ENCODE measurements at places on chromosomes 2 and 18.

DNA sequence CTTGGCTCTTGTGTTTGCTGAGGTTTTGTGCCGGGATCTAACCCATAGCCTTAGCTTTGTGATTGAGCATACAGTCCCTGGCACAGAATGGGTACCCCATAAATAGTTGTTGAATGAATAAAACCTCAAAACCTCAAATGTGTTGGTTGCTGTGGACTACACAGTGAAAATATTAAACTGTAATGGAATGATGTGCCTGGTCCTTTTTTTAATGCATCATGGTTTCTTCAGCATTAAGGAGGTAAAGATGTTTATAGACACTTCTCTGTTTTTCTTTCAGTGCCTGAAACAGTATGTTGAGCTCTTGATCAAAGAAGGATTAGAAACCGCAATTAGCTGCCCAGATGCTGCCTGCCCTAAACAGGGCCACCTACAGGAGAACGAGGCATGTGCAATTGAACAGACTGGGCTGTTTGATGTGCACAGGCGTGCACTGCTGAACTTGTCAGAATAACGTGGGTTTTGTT lies 97.0 kb downstream of the RNF144A start:
- DNase-seq: no peak

GRCh38 chr2:62143696-62144095 lies 52.2 kb upstream of the B3GNT2 start:
- DNase-seq: no peak

DNA sequence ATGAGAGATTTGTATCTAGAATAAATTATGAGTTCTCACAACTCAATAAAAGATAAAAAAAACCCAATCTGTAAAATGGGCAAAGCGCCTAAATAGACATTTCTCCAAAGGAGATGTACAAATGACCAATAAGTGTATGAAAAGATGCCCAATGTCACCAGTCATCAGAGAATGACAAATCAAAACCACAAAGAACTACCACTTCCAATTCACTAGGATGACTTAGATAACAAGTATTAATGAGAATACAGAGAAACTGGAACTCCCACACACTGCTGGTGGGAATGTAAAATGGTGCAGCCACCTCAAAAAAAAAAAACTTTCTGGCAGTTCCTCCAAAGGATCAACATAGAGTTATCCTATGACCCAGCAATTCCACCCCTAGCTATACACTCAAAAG lies 17.4 kb upstream of the COL6A3 start:
- no peak for DNase-seq

DNA sequence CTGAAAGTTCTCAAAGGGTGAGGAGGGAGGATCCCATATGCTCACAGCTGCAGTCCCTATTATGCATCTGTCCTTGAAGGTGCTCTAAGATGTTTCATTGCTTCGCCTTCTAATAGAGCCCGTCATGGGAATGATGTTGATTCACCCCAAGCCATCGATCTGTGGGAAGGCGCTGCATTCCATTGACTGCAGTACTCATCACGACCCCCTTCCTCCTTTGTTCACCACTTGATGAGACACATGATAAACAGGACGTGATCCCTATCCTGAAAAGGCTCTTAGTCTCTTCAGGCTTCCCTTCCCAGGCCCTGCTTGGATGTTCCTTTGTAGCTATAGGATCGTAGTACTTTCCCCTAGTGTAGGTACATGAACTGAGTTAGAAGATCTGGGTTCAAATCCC lies 181.8 kb downstream of the AGPS start:
- no peak for DNase-seq

- no peak for DNase-seq
These were observed 249.0 kb upstream of the SPOPL start for GRCh38 chr2:138252587-138252986.

DNA sequence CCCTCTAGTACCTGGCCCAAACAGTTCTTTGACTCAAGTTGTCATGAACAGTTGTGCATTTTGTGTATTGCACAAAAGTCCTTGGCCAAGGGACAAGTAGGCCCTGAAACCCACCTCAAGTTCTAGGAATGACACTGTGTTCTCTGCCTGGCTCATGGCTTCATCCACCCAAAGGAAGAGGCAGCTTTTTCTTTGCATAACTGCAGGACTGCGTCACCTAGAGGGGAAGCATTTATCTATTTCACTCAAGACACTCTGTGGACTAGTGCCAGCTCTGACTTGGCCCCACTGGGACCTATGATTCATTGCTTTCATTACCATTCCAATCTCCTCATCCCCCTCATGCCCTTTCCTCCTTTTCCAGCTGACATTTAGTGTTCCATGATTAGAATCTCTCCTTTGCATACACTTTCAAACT lies 119.3 kb upstream of the SIX2 start:
- no peak for DNase-seq

DNA sequence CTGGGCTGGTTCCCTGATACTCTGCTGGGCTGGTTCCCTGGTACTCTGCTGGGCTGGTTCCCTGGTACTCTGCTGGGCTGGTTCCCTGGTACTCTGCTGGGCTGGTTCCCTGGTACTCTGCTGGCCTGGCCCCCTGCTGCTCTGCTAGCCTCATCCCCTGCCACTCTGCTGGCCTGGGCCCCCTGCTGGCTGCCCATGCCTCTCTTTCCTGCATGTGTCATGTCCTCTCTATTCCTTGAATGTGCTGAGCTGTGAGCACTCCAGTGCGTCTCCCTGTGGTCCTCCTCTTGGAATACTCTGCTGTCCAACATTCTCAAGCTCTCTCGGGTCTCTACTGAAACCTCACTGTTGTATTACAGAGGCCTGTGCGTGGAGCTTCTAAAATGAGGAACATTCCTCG lies 216.3 kb downstream of the RNF144A start:
- DNase-seq: no peak

DNA sequence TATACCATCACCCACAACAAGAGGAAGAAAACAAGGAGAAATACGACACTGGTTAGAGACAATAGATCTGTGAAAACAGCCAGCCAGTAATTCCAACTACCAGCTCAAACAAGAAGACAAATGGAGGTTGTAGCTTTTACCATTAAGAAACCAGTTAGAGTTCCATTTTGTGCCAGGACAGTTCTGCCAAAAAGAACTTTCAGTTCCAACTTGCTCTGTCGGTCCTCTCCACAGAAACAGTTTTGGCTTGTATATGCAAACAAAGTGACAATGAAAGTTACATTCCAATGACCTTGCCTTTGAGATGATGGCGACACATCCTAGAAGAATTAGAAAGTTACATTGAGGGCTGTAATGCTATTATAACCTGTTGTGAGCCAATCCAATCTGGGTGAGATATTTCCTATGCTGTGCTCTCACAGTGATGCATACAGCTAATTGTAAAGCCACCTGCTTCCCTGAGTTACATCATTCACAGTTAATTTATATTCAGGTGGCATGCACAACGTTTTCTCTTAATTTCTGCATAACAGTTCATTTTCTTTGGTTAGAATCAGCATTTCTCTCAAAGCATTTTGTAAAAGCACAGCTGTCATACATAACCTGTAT lies 1378.4 kb upstream of the PIK3C3 start:
- DNase-seq: no peak

DNA sequence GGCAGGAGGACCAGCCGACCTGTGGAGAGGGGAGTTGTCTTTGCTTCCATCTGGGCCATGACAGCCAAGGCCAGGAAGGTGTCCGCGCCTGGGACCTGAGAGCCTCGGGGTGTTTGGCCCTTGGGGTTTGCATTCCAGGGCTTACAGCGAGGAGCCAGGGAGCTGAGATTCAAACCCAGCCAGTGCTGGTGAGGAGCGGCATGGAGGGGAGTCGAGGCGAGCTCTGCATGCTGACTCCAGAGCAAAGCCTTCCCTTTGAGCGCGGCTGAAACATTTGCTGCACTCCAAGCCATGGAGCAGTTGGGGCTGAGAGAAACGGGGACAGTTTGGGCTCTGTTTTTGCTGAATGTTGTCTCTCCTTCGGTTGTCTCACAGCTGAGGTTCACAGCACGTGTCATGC lies 77.4 kb downstream of the TWIST2 start:
- no peak for DNase-seq

- no peak for DNase-seq
These were observed 102.1 kb downstream of the SNTG2 start for GRCh38 chr2:1052771-1053191.

GRCh38 chr2:190528521-190529001 lies 6.0 kb downstream of the NEMP2 start:
- DNase-seq: no peak

- DNase-seq: no peak
These were observed 220.7 kb downstream of the TPGS2 start for GRCh38 chr18:36608107-36608506.

- no peak for DNase-seq
These were observed 106.8 kb upstream of the ZFP36L2 start for GRCh38 chr2:43333101-43333655.

GRCh38 chr18:39172695-39173421 lies 1607.3 kb upstream of the CELF4 start:
- DNase-seq: no peak

DNA sequence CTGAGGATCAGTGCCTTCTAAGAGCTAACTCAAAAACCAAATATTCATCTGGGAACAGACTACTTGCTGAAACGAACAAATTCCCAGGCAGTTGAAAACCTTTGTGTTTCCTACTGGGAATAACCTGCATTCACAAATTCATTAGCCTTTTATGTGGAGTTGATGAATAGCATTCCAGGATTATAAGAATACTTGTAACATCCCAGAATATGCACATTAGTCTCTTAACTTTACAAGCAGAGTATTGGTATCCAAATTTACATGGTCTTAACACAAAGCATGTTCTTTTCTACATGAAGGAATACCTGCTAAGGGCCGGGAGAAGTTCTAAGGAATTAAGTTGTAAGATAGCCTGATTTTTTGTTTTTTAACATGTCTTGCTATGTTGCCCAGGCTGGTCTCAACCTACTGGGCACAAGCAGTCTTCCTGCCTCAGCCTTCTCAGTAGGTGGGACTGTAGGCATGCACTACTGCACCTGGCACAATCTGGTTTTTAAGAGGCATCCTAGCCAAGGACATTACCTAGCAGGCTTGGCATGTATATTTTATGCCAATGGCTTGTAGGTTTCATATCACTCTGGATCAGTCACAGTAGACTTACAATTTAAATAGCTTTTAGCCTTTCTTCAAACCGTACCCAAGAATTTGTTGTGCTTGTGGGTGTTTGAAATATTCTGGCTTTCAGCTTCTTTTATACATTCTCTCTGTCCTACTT lies 50.7 kb downstream of the MGAT5 start:
- DNase-seq: no peak
